Lower lobe of right lung (tissue), 2 donors: ENCODE measurements at places on chromosomes 5 and 9. TPM values are rescaled to one million over a fixed set of nuclear protein-coding genes. Genes with fewer than 3 reads are reported as not detected.

DNA sequence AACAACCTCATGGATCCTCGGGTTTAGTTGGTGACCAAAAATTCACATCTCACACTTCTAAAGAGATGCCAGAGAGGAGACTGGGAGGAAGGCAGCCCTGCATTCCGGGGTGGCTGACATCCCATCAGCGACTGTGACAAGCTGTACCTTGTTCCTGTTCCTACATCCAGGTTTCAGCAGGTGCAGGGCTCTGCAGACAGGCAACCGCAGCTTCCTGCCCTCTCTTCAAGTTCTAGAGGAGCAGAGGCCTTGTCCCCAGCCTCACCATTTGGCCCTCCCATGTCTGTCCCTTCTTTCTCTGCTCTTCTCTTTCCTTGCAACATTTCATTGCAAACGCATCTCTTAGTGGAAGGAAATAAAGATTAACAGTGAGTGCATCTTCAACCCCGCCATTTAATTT lies 454.6 kb downstream of the IRX1 start:
- no peaks in the 10 kb centered on the region for H3K27me3 ChIP-seq
- no peaks in the 10 kb centered on the region for H3K36me3 ChIP-seq
- no peaks in the 10 kb centered on the region for H3K4me1 ChIP-seq
- DNase-seq, result no peak
- H3K27ac ChIP-seq, result no peak overlapping the region
- no peak overlapping the region for H3K4me3 ChIP-seq

- no peak for DNase-seq
- no peak overlapping the region for H3K4me3 ChIP-seq
- no peak overlapping the region for H3K27ac ChIP-seq
- no peaks in the 10 kb centered on the region for H3K27me3 ChIP-seq
- no peaks in the 10 kb centered on the region for H3K36me3 ChIP-seq
Measured at GRCh38 chr9:138071292-138071691, 193.7 kb downstream of the CACNA1B start.

GRCh38 chr9:129828051-129828450 lies 4.1 kb upstream of the TOR1A start:
- no peak for DNase-seq
- peaks cover 65% of the 10 kb centered on the region for H3K36me3 ChIP-seq
- H3K4me1 ChIP-seq, result peaks cover 1% of the 10 kb centered on the region
- H3K27ac ChIP-seq, result no peak overlapping the region
- H3K27me3 ChIP-seq, result no peaks in the 10 kb centered on the region
- no peak overlapping the region for H3K4me3 ChIP-seq

GRCh38 chr9:3181049-3181953 lies 337.4 kb upstream of the PUM3 start:
- DNase-seq, result peak; percentile 51
- H3K36me3 ChIP-seq, result no peaks in the 10 kb centered on the region
- peaks cover 8% of the 10 kb centered on the region for H3K4me1 ChIP-seq
- no peak overlapping the region for H3K4me3 ChIP-seq
- H3K27ac ChIP-seq, result no peak overlapping the region
- peaks cover 25% of the 10 kb centered on the region for H3K27me3 ChIP-seq

DNA sequence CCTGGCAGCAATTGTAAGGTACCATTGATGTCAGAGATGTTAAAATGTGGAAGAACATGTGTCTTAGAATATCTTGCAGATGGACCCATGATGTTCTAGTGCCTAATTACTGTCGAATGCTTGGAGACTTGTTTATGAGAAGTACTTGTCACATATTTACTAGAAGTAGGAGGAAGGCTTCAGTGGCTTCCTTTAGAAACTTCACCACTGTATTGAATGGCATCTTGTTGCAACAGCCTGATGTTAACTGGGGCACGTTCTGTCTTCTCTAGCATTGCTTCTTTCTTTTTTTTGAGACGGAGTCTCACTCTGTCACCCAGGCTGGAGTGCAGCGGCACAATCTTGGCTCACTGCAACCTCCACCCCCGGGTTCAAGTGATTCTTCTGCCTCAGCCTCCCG lies 16.5 kb downstream of the UGCG start:
- H3K4me1 ChIP-seq, result peaks cover 65% of the 10 kb centered on the region
- H3K4me3 ChIP-seq, result no peak overlapping the region
- no peak for DNase-seq
- no peak overlapping the region for H3K27ac ChIP-seq
- H3K27me3 ChIP-seq, result no peaks in the 10 kb centered on the region
- H3K36me3 ChIP-seq, result peaks cover 4% of the 10 kb centered on the region

DNA sequence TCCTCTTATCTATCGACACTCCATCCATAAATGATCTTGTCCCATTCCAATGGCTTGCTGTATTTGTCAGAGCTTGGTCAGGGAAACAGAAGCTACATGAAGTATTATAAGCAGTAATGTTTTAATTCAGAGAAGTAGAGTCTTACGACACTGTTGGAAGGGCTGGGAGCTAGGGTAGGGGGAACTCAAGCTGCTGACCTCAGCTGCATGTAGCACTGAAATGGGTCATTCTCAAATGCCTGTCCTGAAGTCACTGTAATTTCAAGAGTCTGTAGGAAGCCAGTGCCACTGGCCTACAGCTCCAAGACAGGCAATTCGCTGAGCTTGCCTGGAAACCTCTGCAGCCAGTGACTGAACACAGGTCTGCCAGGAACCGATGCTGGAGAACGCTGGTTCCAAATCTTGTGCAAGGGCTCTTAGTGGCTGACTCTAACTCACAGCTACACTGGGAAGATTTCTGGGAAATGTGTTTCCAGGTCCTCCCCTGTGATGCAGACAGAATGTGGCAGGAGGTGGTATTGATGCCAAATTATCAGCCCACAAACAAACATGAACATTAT lies 532.4 kb downstream of the CCDC171 start:
- no peak overlapping the region for H3K27ac ChIP-seq
- no peaks in the 10 kb centered on the region for H3K4me1 ChIP-seq
- H3K4me3 ChIP-seq, result no peak overlapping the region
- no peaks in the 10 kb centered on the region for H3K27me3 ChIP-seq
- no peaks in the 10 kb centered on the region for H3K36me3 ChIP-seq

- no peak overlapping the region for H3K4me3 ChIP-seq
- H3K27me3 ChIP-seq, result no peaks in the 10 kb centered on the region
- no peak for DNase-seq
- H3K36me3 ChIP-seq, result no peaks in the 10 kb centered on the region
Measured at GRCh38 chr9:19999491-20000057, 210.7 kb upstream of the SLC24A2 start.

- DNase-seq, result no peak
- H3K4me3 ChIP-seq, result no peak overlapping the region
- peaks cover 21% of the 10 kb centered on the region for H3K4me1 ChIP-seq
- H3K36me3 ChIP-seq, result peaks cover 6% of the 10 kb centered on the region
- H3K27me3 ChIP-seq, result no peaks in the 10 kb centered on the region
Measured at GRCh38 chr9:111940697-111941096, 44.1 kb downstream of the UGCG start.

DNA sequence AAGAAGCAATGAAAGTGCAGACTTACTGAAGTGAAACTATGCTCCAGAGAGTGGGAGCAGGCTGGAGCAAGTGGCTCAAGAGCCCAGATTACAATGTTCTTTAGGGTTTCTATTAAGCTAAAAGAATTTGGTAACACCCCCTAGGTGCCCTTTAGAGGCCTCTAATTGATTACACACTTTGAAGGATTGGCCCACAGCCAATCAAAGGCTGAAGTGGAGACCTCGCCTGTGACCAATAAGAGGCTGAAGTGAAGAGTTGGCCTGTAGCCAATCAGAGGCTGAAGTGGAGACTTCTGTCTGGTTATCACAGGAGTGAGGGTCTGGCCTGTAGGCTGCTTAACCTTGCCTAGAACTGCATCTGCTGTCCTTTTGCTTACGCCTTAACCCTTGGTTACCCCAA lies 46.7 kb upstream of the SPATA31C2 start:
- H3K27ac ChIP-seq, result no peak overlapping the region
- H3K36me3 ChIP-seq, result no peaks in the 10 kb centered on the region
- DNase-seq, result no peak
- H3K27me3 ChIP-seq, result no peaks in the 10 kb centered on the region

DNA sequence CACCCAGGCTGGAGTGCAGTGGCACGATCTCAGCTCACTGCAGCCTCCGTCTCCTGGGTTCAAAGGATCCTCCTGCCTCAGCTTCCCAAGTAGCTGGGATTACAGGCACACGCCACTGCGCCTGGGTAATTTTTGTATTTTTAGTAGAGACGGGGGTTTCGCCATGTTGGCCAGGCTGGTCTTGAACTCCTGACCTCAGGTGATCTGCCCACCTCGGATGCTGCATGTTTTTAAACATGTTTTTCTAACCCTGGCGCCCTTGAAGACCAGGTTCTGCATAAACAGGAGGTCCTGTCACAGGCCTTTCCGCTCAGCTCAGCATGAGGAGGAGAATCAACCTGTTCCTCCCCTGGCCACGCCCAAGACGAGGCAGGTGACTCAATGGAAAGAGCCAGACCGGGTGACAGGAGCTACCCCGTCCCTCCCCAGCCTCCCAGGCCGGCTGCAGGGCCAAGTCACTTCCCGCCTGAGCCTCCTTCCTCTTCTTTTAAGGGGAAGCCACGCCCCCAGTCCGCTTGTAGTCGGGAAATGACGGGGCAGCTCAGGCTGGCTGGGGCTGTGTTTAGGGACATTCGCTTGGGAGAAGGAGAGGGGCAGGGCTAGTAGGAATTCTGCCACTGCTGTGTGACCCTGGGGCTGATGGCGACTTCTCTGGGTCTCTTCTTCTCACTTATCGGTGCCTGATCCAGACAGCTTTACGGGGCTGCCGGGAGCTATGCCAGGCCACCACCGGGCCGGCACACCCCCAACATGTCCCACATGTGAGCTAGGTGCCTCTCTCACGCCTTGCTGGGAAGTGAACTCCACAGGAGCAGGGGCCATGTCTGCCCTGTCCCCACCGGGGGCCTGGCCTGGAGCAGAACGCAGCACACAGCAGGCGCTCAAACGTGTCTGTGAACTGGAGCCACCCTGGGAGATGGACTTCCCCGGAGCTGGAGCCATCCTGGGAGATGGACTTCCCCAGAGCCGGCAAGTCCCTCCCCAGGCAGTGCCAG lies 6.1 kb downstream of the NOTCH1 start:
- H3K4me3 ChIP-seq, result peak overlapping the region; percentile 42
- H3K27ac ChIP-seq, result peak overlapping the region; percentile 86
- peak; percentile 98 for DNase-seq
- no peaks in the 10 kb centered on the region for H3K27me3 ChIP-seq
- peaks cover 86% of the 10 kb centered on the region for H3K4me1 ChIP-seq
- H3K36me3 ChIP-seq, result peaks cover 51% of the 10 kb centered on the region

- H3K27me3 ChIP-seq, result no peaks in the 10 kb centered on the region
- no peak overlapping the region for H3K27ac ChIP-seq
- no peaks in the 10 kb centered on the region for H3K4me1 ChIP-seq
- no peaks in the 10 kb centered on the region for H3K36me3 ChIP-seq
- no peak overlapping the region for H3K4me3 ChIP-seq
- DNase-seq, result no peak
Measured at GRCh38 chr9:14936491-14936890, 26.3 kb upstream of the FREM1 start.

- H3K4me1 ChIP-seq, result peaks cover 9% of the 10 kb centered on the region
- H3K27me3 ChIP-seq, result peaks cover 17% of the 10 kb centered on the region
- no peak overlapping the region for H3K27ac ChIP-seq
- no peak overlapping the region for H3K4me3 ChIP-seq
Measured at GRCh38 chr5:140923601-140924000, 2.5 kb upstream of the PCDHAC1 start.

DNA sequence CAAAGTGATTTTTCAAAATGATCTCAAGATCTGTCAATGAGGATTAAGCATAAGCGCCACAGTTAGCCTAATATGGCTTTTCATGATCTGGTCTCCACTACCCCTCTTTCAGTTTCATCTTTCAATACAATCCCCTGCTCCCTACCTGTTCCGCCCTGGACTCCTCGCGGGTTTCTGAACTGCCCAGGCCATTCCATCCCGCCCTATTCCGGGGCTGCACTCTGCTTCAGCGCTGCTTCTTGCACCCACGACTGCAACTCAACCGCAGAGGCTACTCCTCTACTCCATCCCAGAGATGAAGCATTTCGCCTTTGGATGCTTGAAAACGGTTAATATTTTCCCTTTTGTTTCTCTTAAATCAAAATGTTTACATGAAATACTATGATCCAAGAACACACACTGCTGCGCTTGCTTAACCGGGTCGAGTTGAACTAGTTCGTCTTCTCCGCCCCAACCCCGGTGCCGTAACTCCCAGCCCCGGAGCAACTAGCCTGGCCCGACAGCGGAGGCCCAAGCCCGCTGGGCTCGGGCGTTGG lies 716 bp upstream of the OTULIN start:
- DNase-seq, result no peak
- no peaks in the 10 kb centered on the region for H3K27me3 ChIP-seq
- H3K27ac ChIP-seq, result peak overlapping the region; percentile 96
- peak overlapping the region; percentile 84 for H3K4me3 ChIP-seq
- no peaks in the 10 kb centered on the region for H3K36me3 ChIP-seq

DNA sequence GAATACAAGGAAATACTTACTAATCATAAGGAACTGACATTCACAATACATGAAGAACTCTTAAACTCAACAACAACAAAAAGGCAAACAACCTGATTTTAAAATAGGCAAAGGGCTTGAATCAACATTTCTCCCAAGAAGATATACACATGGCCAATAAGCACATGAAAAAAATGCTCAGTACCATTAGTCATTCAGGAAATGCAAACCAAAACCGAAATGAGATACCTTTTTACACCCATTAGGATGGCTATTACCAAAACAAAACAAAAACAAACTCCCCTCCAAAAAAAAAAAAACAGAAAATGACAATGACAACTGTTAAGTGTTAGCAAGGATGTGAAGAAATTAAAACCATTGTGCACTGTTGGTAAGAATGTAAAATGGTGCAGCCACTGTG lies 104.1 kb upstream of the ZNF462 start:
- DNase-seq, result no peak
- no peaks in the 10 kb centered on the region for H3K36me3 ChIP-seq
- H3K4me3 ChIP-seq, result no peak overlapping the region
- no peaks in the 10 kb centered on the region for H3K4me1 ChIP-seq

GRCh38 chr5:42767491-42768105 lies 11.0 kb downstream of the CCDC152 start:
- no peaks in the 10 kb centered on the region for H3K36me3 ChIP-seq
- H3K27ac ChIP-seq, result no peak overlapping the region
- H3K4me3 ChIP-seq, result no peak overlapping the region

The CKMT2 gene
- 1.4 TPM for total RNA-seq

The CNTNAP3 gene
- total RNA-seq, result 7.4 TPM

The PAX5 gene
- 0.18 TPM for total RNA-seq

The RNF183 gene
- not detected for total RNA-seq

The RHOBTB3 gene
- 51.7 TPM for total RNA-seq

The PCDHA1 gene
- not detected for total RNA-seq

The TOR1A gene
- total RNA-seq, result 34.6 TPM

The DNAJC18 gene
- 10.0 TPM for total RNA-seq
